Stimulated activated CD8-positive, alpha-beta memory T cell treated with anti-CD3 and anti-CD28 coated beads, Interleukin-4, amount 100 ng/mL, for 1 hour (primary cell): ENCODE measurements at places on chromosomes 5 and 9.

DNA sequence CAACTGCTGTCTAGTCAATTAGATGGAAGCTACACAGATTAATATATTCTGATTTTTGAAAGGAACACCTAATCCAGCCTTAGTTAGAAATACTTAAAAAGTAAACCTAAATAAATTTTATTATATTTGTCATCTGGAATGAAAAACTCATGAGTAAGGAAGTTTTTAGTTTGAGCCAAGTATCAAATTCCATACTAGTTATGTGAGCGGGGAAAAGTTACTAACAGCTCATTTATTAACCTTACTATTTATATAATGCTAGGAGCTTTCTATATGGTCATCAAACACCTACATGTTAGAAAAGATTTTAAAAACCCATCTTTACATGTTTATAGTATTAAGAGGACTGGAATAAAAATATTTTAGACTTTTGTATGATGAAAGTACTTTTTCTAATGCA lies 41.6 kb upstream of the POU5F2 start:
- DNase-seq: no peak

- no peak for DNase-seq
Observed at GRCh38 chr5:33043343-33043997, 332.3 kb downstream of the NPR3 start.

- no peak for DNase-seq
Observed at GRCh38 chr5:152608458-152608857, 203.4 kb upstream of the NMUR2 start.

DNA sequence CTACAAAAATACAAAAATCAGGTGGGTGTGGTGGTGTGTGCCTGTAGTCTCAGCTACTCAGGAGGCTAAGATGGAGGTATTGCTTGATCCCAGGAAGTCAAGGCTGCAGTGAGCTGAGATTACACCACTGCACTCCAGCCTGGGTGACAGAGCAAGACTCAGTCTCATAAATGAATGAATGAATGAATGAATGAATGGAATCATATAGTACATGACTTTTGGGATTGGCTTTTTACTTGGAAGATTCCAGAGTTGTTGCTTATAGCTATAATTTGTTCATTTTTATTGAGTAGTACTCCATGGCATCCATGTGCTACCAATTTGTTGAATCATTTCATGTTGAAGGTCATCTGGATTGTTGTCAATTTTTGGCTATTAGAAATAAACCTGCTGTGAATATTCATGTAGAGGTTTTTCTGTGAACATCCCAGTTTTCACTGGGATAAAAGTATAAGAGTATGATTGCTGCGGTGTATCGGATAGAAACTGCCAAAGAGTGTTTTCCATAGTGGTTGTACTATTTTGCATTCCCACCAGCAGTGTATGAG lies 19.9 kb downstream of the ERBIN start:
- DNase-seq: no peak

- DNase-seq: no peak
Observed at GRCh38 chr5:4571248-4571948, 568.7 kb upstream of the ADAMTS16 start.

DNA sequence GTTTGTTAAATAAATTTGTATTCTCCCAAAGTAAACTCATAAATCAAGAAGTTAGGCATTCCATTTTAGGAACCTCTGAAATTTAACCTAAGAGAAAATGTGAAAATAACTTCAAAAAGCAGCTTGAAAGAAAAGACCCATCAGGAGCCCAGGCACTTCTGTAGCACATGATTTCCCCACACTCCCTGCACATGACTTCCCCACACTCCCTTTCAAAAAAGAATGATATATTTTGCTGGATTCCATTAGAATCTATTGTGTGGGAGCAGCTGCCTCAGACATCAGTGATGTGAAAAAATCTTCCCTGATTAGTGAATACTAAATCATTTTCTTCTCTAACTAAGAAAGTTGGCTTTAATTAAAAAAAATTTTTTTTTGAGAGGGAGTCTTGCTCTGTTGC lies 83.3 kb downstream of the GLDC start:
- DNase-seq: no peak

DNA sequence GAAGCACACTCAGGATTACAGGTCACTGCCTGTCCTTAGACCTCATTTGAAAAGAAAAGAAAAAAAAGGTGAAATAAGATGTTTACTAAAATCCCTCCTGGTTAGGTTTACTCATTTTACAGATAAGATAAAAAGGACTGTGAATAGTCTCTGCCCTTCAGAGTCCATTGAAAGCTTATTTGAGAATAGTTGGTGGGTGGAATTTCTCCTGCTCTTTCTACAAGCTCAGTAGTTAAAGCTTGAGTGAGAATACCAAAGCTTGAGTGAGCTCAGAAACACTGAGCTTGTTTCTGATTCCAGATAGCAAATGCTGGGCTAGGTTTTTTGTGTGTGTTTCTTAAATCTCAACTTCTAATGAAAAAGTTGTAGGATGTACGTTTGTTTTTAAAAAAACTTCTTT lies 106.7 kb downstream of the SLF1 start:
- no peak for DNase-seq

GRCh38 chr5:124395287-124395686 lies 351.2 kb downstream of the ZNF608 start:
- no peak for DNase-seq

DNA sequence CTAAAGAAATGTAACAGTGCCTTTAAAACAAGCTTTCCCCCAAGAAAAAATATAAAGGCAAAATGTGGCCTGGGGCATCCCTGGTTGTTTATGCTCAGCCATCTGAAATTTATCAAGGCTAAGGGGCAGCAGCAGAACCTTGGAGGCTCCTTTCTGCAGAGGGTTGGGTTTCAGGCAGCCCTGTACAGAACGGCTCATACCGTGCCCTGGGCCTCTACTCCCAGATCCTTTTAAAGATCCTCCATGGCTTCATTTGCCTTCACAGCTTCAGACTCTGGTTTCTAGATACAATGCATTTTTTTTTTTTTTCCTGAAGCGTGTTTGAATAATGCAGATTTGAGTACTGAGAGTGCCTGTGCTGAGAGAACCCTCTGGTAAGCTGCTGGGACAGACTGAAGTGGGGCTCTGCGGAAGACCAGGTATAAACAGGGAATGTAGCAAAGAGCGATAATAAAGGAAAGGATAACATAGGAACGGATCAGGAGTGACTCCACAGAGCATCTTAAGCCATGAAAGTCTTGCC lies 172.7 kb downstream of the DIRAS2 start:
- no peak for DNase-seq

- no peak for DNase-seq
Observed at GRCh38 chr5:89065919-89066318, 182.9 kb upstream of the MEF2C start.

DNA sequence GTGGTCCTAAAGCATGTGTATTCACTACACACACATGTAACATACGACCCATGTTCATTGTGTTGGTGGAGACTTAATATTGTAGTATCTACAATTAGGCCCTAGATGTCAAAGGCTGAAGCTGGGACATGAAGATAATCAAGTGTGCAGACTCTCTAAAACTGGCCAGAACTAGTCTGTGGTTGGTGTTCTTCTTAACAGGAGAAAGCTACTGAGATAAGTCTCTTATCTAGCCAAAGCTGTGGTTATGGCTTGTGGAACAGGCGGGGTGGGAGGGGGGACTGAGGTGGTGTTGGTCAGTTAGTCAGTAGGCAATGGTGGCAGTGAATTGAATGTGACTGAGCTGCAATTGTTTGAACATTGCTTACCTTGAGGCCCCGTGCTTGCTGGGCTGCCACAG lies 112.7 kb upstream of the SLC24A2 start:
- DNase-seq: no peak

DNA sequence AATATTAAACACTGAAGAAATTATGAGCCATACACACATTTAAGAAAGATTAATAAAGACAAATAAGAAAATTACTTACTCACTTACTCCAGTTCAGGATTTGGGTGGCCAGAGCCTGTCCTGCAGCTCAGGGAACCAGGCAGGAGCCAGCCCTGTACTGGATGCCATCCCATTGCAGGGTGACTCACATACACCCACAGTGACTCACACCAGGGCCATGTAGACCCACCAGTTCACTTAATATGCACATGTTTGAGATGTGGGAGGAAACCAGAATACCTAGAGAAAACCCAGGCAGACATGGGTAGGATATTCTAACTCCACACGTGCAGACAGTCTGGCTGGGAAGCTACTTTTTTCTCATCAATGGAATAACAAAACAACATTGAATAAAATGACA lies 49.6 kb upstream of the ADRB2 start:
- DNase-seq: no peak

- no peak for DNase-seq
Observed at GRCh38 chr9:81022177-81022576, 667.2 kb downstream of the TLE1 start.

DNA sequence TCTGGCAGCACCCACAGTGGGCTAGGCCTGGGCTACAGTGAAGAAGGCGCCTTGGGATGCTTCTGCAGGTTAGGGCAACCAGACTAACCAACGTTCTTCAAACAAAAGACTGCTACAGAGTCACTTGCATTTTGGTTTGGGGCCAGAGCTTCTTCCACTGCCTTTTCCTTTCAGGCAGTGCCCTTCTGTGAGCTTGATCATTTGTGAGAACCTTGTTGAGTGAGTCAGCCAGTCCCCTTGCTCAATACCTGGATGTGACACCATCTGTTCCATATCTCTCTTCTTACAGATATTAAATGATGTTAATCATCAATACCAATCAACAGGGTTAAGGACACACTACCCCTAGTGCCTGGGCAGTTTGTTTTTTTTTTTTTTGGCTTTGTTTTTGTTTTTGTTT lies 46.5 kb upstream of the VDAC1 start:
- no peak for DNase-seq

DNA sequence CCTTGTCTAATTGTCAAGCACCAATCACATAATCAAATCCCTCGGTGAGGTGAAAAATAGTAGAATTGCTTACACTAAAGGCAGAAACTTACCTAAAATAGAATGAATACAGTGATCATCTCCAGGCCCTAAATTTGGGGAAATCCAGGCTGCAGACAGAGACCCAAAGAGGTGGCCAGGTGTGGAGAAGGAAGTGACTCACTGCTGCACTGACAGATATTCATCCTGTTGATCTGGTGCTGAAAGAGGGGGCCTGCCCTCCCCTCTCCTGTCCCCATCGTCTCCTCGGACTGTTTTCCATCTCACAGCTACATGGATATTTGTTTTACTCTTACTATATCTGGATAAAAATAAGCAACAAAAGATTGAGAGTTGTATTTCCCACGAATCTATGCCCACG lies 15.9 kb downstream of the OR2Y1 start:
- DNase-seq: no peak

DNA sequence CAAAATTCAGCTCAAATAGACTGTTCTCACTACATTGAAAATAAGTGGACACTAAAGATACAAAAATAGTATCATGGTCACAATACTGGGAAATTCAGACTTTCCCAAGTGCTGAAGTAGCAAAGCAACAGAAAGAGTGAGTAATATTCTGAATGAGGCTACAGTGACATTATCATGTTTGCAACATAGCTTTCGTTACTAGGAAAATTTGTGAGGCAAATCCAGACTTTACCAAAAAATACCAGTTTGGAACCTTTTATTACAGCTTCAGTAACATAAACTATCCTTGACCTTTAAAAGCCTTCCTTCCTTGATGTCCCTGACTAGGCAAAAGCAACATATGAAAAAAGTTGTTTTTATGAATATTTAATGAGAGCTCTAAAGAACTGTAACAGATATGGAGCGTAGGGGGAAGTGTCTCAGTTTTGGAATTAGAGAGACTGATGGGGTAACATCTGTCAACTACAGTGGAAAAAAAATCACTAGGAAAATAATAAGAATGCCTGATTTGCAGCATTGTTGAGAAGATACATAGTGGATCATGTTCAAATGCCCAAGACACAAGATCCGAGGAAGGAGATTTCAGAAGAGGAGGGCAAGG lies 312.9 kb downstream of the ADGRV1 start:
- DNase-seq: no peak

- DNase-seq: no peak
Observed at GRCh38 chr5:40483316-40483715, 196.4 kb upstream of the PTGER4 start.

DNA sequence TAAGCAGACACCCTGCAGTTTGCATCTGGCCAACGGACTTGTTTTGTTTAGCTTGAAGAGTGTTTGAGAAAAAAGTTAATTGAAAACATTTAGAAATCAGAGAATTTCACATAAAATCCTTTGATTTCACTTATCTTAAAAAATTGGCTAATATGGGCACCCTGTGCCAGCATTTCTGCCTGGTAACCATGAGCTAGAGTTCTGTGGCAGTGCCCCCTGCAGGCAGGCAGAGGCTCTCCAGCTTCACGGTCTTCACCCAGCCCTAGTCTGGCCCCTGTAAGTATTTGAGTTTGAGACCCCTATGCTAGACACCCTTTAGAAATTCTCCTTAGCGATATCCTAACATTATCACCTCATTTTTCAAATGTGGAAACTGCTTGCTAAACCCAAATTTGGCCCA lies 18.8 kb upstream of the FANCC start:
- DNase-seq: no peak

DNA sequence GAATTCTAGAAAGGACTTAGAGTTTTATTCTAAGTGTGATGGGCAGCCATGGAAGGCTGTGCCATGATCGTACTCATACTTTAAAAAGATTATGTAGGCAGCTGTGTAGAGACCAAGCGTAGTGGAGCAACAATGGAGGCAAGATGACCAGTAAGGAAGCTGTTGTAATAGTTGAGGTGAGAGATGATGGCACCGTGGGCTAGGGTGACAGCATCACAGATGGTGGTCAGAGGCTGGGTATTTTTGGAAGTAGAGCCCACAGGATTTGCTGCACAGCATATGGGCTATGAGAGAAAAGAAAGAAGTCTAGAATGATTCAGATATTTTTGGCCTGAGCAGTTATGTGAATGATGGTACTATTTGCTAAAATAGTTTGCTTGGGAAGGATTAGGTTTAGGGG lies 7.7 kb downstream of the ARHGAP26 start:
- no peak for DNase-seq

DNA sequence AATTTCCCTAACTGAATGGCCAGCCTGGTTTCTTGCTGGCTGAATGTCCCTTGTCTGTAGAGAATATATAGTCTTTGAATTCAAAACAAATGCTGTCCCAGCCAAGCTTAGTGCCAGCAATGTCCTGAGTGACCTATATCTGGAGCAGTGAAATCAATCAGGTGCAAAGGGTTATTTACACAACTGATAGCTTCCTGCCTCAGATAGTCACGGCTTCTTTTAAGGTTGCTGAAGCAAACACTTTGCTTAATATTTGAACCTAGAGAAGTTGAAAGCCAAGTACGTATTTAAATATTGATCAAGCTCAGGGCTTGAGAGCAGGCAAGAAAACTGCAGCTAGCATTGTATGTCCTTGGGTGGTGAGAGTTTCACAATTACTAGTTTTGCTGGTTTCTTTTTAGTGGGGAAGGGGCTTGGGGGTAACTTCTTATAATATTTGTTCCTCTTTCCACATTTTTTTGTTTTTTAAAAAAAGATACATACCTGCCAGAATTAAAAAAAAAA lies 2.0 kb upstream of the ARHGEF28 start:
- DNase-seq: no peak
